Mammary epithelial cell (primary cell): ENCODE measurements at places on chromosomes 16 and 17. TPM values are rescaled to one million over a fixed set of nuclear protein-coding genes. Genes with fewer than 3 reads are reported as not detected.

DUS2 gene
- total RNA-seq, result 16.5 TPM

CTF1 gene
- total RNA-seq, result 2.8 TPM

CAMTA2 gene
- 69.1 and 102 TPM in 2 replicates for total RNA-seq

SDK2 gene
- total RNA-seq, result 64.2 TPM

CCL7 gene
- not detected for total RNA-seq

COPZ2 gene
- 11.2 and 16.5 TPM in 2 replicates for total RNA-seq

MAF gene
- total RNA-seq, result 27.0 TPM

PPY gene
- total RNA-seq, result not detected in 2 replicates

ANKFN1 gene
- not detected for total RNA-seq

UTS2R gene
- not detected for total RNA-seq

TBC1D3I gene
- not detected in 2 replicates for total RNA-seq

SOST gene
- total RNA-seq, result not detected

C16orf89 gene
- total RNA-seq, result not detected in 2 replicates

MSI2 gene
- total RNA-seq, result 56.5 and 61.9 TPM in 2 replicates

CHST4 gene
- total RNA-seq, result 0.17 TPM

WFIKKN1 gene
- 0.17 TPM for total RNA-seq

C16orf95 gene
- 5.9 and 6.5 TPM in 2 replicates for total RNA-seq

TSNAXIP1 gene
- total RNA-seq, result 0.96 and 0.99 TPM in 2 replicates

FBXW10B gene
- total RNA-seq, result 1.0 TPM

PIGL gene
- 26.9 and 34.6 TPM in 2 replicates for total RNA-seq

ITGAL gene
- total RNA-seq, result not detected in 2 replicates

C17orf107 gene
- 4.0 TPM for total RNA-seq

HEXD gene
- total RNA-seq, result 13.0 TPM

BAIAP3 gene
- 0.80 and 1.0 TPM in 2 replicates for total RNA-seq

GAS7 gene
- 0.50 TPM for total RNA-seq

PAFAH1B1 gene
- 87.0 TPM for total RNA-seq

MYH8 gene
- not detected for total RNA-seq

GPR139 gene
- not detected in 2 replicates for total RNA-seq

CA10 gene
- total RNA-seq, result not detected

EXOC3L1 gene
- not detected in 2 replicates for total RNA-seq

NXPH3 gene
- 0.33 TPM for total RNA-seq

ZNF785 gene
- total RNA-seq, result 8.0 TPM

CFAP97D1 gene
- total RNA-seq, result 0.24 TPM in 1 of 2 replicates, not detected in the other

CCDC154 gene
- 0.45 and 2.8 TPM in 2 replicates for total RNA-seq

MAP2K6 gene
- total RNA-seq, result 0.35 and 1.7 TPM in 2 replicates

PERCC1 gene
- not detected in 2 replicates for total RNA-seq

SPATA32 gene
- 0.21 TPM in 1 of 2 replicates, not detected in the other for total RNA-seq

NTN1 gene
- 10.7 and 18.6 TPM in 2 replicates for total RNA-seq

TEKT1 gene
- not detected in 2 replicates for total RNA-seq

NOG gene
- 2.3 TPM for total RNA-seq

ALKBH5 gene
- total RNA-seq, result 118 TPM

GPRC5C gene
- 6.8 and 10.5 TPM in 2 replicates for total RNA-seq

SMARCE1 gene
- 75.0 TPM for total RNA-seq

ABCA6 gene
- total RNA-seq, result 0.72 and 1.0 TPM in 2 replicates
